WTC11 (cell line): ENCODE measurements at places on chromosomes 3 and 15. TPM values are rescaled to one million over a fixed set of nuclear protein-coding genes. Genes with fewer than 3 reads are reported as not detected.

- no peaks in the 10 kb centered on the region for H3K4me1 ChIP-seq
- H3K27me3 ChIP-seq, result no peaks in the 10 kb centered on the region; the same call in 1 of the 2 replicates
- H3K27ac ChIP-seq, result no peak overlapping the region
- H3K36me3 ChIP-seq, result peaks cover 2% of the 10 kb centered on the region; the same call in 1 of the 2 replicates
- H3K4me3 ChIP-seq, result no peak overlapping the region
Observed at GRCh38 chr3:113185194-113185835, 26.0 kb upstream of the BOC start.

DNA sequence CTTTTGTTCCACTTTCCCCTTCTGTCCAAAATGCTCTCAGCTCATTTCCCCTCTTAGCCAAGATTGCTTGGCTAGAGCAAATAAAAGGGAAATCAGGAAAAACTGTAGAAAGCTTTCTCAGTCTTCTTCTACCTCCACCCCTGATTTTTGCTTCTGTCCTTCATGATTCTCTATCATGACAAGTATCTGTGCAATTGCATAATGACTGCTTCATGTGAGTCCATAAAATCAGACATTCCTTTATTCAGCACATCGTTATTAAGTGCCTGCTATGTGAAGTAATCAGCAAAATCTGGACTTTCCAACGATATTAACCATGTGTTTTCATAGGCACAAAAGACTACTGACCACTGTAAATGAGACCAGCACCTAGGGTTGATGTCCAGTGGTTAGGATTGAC, 321.5 kb upstream of the CBLB start:
- peaks cover 27% of the 10 kb centered on the region for H3K4me1 ChIP-seq
- H3K36me3 ChIP-seq, result no peaks in the 10 kb centered on the region
- no peak for DNase-seq
- H3K27me3 ChIP-seq, result no peaks in the 10 kb centered on the region
- no peak overlapping the region for H3K4me3 ChIP-seq

DNA sequence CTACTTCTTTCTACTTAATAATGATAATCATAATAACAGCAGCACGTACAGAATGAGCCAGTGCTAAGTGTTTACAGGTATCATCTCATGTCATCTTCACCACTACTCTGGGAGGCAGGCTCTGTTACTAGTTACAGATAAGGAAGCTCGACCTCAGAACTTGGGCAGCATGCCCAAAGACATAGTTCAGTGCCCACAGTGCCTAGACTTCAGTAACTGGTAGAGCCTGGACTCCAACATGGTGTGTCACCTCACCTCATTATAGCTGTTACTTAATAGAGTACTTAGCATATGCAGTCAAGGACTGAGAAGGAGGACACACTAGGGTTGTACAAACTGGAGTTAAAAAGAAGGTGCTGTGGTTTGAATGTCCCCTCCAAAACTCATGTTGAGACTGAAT, 7.6 kb downstream of the GADL1 start:
- peaks cover 21% of the 10 kb centered on the region for H3K4me1 ChIP-seq
- no peak overlapping the region for H3K4me3 ChIP-seq
- H3K27me3 ChIP-seq, result no peaks in the 10 kb centered on the region
- no peak overlapping the region for H3K27ac ChIP-seq

GATM gene
- total RNA-seq, result 10.1 to 18.0 TPM (median 17.0 TPM) in 3 replicates

GOLGA8R gene
- 0.23 to 0.50 TPM (median 0.50 TPM) in 3 replicates for total RNA-seq
